Cortex of kidney (tissue), 1 donor: ENCODE measurements at places on chromosomes 3 and 15.

GRCh38 chr3:177525987-177526712 is 328.9 kb upstream of the TBL1XR1 start:
- no peak for DNase-seq

- no peak for DNase-seq
These were observed 52.7 kb downstream of the TRIM71 start for GRCh38 chr3:32870373-32871095.

GRCh38 chr3:111619833-111620232 is 24.7 kb upstream of the ZBED2 start:
- no peak for DNase-seq

GRCh38 chr3:152235709-152236298 is 32.9 kb upstream of the MBNL1 start:
- no peak for DNase-seq

DNA sequence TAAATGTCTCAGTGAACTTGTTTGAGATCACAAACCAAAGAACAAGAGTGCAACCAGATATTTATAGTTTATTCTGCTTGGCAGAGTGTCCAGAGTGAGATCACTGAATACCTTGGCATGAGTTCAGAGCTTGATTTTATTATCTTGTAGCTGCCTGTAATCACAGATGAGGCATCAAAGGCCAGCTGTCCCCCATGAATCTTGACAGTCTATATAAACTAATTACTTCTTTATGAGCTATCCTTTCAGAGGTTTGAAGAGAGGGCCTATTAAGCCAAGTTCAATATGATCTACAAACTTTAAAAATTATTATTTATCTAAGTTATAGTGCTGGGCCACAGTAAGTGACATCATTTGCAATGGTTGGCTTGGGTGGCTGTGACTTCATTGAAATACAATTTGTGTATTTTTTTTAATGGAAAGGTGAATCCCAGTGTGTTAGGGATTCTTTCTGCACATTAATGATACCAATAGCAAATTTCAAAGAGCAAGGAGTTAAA is 251.5 kb downstream of the CLSTN2 start:
- DNase-seq = no peak

DNA sequence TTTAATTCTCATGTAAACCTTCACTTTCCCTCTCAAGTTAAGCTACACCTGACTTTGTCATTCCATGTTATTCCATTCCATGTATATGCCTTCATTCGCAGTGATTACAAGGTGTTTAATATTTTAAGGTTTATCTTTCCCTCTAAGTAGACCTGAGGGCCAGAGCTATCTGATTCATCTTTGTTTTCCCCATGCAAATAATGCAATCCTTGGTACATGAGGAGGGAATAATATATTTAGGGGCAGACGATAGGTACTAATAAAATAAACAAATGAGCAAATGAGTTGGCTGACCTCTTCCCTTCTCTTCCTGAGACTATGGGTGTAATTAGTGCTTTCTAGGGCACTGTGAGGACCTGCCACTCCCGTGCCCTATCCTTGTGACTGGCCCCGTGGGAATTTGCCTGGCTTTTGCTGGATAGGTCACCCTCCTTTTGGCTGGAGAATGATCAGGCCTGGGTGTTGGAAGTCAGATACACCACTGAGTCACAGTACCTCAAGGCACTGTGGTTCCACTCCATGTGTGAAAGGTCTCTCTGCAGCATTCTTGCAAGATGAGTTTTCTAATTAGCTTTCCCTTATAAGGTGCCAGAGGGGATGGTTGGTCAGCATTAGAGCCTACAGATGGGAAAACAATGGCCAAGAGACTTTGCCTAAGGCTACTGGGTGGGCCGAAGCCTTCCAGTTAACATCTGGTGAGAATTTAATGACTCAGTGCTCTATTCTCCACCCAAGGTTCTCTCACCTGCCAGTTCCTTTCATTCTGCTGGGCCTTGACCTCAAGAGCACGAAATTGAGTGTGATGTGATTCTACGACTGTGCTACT is 183.2 kb downstream of the P3H2 start:
- DNase-seq = no peak

GRCh38 chr3:10430805-10431204 is 74.6 kb downstream of the ATP2B2 start:
- DNase-seq = no peak

- DNase-seq = no peak
These were observed 53.5 kb downstream of the TLNRD1 start for GRCh38 chr15:81054236-81054635.

- DNase-seq = no peak
These were observed 149.9 kb upstream of the SLC2A2 start for GRCh38 chr3:171176244-171176933.

- DNase-seq = no peak
These were observed 16.4 kb downstream of the HEG1 start for GRCh38 chr3:125039131-125040100.

DNA sequence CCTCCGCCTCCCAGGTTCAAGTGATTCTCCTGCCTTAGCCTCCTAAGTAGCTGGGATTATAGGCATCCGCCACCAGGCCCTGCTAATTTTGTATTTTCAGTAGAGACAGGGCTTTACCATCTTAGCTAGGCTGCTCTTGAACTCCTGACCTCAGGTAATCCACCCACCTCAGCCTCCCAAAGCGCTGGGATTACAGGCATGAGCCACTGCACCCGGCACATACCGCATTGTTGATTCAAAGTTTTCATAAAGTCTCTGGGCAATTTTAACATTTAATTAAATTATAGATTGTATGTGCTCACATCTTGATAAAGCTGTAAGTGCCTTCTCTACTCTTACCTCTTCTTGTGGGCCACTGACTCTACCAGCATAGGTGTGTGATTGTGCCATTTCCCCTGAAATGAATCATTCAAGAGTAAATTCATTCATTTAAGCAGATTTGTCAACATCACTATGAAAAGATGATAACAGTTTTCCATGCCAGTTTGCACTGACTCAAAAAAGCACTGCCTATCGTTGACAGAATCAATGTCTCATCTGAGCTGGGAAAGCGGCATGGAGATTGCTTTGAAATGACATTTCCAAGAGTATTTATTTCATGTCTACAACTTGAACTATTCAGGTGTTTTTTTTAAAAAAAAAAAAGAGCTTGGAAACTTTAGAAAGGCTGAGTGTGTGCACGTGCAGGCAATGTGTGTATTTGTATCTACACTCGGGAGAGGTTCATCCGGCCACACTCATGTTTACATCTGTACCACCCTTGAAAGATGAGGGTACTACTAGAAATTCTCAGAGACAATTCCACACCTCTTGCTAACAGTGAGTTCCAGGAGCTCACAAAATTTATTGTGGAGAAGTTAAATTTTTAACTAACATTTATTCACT is 3.5 kb downstream of the BCL2A1 start:
- DNase-seq = no peak

DNA sequence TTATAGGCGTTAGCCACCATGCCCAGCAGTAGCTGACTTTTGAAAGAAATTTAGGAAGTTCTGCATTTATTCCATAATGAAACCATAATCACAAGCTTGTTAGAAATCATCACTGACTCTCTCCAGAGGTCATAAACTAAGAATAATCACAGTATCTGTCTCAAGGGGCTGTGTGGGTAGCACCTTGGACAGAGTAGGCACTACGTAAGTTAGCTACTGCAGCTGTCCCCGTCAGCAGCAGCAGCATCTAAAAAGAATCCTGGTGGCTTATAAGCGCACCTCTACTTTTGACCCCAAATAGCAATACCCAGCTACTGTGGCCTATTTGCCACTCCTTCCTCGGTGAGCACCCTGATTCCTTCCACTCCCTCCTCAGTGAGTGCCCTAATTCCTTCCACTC is 57.8 kb upstream of the RPL35A start:
- no peak for DNase-seq

- no peak for DNase-seq
These were observed 13.2 kb upstream of the TRANK1 start for GRCh38 chr3:36957862-36958686.

- DNase-seq = no peak
These were observed 282.9 kb downstream of the TBC1D5 start for GRCh38 chr3:17459470-17459993.

- no peak for DNase-seq
These were observed 71.6 kb downstream of the LRTM1 start for GRCh38 chr3:54856271-54856670.

- DNase-seq = no peak
These were observed 24.9 kb upstream of the DNAAF4 start for GRCh38 chr15:55532944-55533343.

DNA sequence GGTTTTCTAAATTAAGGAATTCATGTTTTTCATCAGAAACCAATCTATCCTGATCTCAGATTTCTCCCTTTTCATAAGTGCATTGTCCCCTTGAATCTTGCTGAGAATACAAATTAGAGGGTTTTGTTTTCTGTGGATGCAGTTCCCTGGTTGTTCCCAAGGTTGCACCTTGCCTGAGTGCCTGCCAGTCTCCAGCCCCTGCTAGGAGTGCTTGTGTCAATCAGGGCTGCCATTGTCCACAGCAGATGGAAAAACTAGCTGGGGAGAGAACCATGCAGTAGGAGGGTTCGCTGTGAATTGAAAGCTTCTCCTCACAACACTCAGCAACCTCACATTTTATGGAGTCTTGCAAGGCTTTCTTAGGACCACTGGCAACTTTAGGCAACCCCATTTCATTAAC is 210.8 kb upstream of the CTNNB1 start:
- DNase-seq = no peak

GRCh38 chr15:85008474-85009260 is 27.0 kb downstream of the PDE8A start:
- DNase-seq = no peak

- no peak for DNase-seq
These were observed 25.8 kb downstream of the EFCC1 start for GRCh38 chr3:129026728-129027543.

GRCh38 chr3:179734497-179735281 is 81.8 kb downstream of the USP13 start:
- no peak for DNase-seq

GRCh38 chr3:111794711-111795110 is 64.4 kb upstream of the PHLDB2 start:
- no peak for DNase-seq

DNA sequence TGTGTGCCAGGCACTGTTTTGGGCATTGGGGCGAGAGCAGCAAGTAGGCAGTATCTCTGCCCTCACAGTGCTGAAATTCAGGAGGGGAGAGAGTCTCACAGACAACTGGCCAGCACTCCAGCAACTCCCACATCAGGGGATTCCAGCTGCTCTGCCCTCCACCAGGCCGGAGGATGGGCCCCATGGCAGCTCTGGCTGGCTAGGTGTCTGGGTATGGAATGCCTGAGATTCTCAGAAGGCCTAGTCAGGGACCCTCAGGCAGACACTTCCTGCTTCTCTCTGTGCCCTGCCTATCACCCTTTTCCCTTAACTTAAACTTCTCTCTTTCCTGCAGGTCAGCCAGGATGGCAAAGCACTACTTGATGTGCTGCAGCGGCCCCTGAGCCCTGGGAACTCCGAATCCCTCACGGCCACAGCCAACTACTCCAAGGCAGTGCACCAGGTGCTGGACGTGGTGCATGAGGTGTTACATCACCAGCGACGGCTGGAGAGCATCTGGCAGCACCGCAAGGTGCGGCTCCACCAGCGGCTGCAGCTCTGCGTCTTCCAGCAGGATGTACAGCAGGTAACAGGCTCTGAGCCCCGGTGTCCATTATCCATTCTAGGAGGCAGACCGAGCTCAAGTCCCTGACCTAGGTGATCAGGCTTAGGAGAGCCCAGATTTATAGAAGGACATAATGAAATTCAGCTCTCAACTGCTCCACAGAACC is 342.2 kb upstream of the ROPN1 start:
- DNase-seq = no peak

DNA sequence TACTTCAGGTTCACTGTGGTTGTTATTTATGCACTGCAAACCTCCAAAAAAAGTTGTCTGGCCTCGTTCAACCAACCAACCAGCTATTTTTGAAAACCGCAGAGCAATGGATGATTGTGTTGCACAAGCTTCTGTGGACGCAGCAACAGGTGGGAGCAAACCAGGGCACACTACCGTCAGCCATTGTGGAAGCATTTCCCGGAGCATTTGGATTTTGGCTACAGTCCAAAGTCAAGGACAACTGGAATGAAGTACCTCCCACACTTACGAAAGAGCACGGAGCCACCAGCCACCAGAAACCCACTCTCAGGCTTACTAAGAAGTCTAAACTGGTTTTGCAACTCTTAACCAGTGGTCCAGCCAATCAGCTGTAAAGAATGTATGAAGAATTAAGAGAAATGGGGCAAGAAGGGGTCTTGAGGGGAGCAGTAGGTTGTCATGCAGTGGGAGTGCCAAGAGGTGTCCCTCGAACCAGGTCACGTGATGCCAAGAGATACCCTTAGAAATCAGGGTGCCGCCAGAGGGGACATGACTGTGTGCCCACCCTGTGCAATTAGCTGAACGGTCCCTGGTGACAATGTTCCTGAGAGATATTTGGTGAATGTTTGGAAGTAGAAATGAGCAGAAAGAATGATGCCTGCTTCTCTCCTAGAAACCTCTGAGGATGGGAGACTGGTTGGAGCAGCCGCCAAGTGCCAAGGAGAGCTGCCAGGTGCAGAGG is 68.9 kb upstream of the PCSK6 start:
- no peak for DNase-seq

- DNase-seq = no peak
These were observed 22.8 kb downstream of the RTP3 start for GRCh38 chr3:46520531-46520930.

DNA sequence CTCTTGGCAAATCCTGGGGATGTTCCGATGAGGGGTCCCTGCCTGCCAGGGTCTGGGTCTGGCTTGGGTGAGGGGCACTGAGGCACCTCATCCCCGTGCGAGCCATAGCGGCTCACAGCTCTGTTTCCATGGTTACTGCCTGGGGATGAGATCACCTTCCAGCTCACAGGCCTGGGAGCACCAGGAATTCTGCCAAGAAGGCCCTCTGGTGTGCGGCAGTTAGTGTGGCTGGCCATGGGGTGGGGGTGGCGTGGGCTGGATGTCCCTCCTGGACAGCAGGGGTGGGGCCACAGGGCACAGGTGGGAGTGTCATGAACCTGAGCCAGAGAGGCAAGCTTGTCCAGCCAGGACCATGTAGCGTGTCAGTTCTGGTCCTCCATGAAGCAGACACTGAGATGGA is 22.1 kb upstream of the PRR23E start:
- no peak for DNase-seq

GRCh38 chr3:64318668-64319271 is 93.5 kb upstream of the PRICKLE2 start:
- DNase-seq = no peak

- DNase-seq = no peak
These were observed 265.0 kb downstream of the IL20RB start for GRCh38 chr3:137222736-137223225.
